Daoy (cell line): ENCODE measurements at places on chromosomes 6 and 20.

- no peak for DNase-seq
These were observed 27.1 kb downstream of the MICA start for GRCh38 chr6:31430449-31430848.

DNA sequence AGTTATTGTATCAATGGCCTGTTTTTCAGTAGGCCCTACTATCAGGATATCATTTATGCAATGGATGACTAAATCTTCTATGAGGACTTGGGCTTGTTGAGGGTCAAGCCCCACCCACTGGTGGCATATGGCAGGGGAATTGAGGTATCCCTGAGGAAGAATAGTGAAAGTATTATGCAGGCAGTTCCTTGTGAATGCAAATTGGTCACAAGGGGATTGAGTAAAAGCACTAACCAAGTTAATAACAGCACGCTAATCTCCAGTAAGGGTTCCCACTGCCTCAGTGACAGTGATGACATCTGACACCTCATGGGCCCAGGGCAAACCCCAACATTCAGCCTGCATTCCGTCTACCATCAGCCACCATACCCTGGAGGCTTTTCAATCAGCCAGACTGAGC lies 14.9 kb downstream of the BPIFA1 start:
- no peak for DNase-seq

DNA sequence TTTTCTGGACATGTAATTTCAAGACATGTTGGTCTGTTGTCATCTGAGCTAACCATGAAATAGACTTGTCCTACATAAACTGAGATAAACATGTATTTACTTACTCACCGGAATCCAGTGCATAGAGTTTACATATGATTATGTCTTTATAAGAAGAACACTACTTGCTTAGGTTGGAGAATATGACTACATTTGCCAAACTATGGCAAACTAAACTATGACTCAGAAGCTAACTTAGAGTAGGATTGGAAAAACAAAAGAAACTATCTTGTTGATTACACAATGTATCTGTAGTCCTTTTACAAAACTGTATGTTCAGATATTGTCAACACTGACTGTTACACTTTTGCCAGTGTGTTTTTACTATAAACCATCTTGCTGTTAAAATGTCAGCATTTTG lies 113.3 kb downstream of the CRYBG1 start:
- DNase-seq = no peak

DNA sequence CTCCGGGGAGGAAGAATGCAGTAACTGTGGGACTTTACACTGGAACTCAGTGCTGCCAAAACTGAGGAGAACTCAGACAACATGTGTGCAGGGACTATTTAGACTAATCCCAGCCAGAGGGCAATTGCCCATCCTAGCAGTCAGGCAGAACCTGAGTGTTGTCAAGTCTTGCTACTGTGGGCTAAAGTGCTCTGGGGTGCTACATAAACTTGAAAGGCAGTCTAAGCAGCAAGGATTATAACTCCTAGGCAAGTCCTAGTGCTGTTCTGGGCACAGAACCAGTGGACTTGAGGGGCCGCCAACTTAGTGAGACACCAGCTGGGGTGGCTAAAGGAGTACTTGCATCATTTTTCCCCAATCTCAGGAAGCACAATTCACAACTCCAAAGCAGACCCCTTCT lies 363.8 kb upstream of the PTCHD4 start:
- no peak for DNase-seq

GRCh38 chr6:20575125-20575524 lies 40.9 kb downstream of the CDKAL1 start:
- no peak for DNase-seq
